ENCODE measurements at places on chromosomes 5 and 9.
A peak's percentile ranks its signal among the peaks of the same experiment; 100 is the strongest.

GRCh38 chr5:111810112-111810511 is 53.1 kb upstream of the NREP start:
- DNase-seq, result no peak

GRCh38 chr5:129110742-129111141 is 16.2 kb downstream of the ISOC1 start:
- DNase-seq, result no peak

- no peak for DNase-seq
These were observed 123.4 kb downstream of the MVB12B start for GRCh38 chr9:126449725-126450667.

DNA sequence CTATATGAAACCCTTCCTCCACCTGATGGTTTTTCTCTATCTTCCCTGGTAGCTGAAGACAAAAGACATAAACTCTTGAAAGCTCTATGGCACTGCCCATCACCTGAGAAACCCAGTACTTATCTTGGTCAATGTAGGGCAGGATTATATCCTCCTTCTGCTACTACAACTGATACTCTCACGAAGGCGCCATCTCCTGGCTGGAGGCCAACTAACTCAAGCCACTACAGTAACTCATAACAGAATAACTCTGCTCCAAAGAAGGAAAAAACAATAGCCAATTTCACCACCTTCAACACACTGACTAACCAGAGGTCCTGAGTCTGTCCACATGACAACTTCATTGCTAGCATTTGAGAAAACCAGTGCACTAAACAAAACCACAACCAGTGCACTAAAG is 409.2 kb downstream of the CETN3 start:
- DNase-seq, result no peak

- no peak for DNase-seq
These were observed 29.4 kb downstream of the HACD4 start for GRCh38 chr9:21002040-21002439.

- no peak for DNase-seq
These were observed 106.9 kb downstream of the TTC39B start for GRCh38 chr9:15200111-15200510.

DNA sequence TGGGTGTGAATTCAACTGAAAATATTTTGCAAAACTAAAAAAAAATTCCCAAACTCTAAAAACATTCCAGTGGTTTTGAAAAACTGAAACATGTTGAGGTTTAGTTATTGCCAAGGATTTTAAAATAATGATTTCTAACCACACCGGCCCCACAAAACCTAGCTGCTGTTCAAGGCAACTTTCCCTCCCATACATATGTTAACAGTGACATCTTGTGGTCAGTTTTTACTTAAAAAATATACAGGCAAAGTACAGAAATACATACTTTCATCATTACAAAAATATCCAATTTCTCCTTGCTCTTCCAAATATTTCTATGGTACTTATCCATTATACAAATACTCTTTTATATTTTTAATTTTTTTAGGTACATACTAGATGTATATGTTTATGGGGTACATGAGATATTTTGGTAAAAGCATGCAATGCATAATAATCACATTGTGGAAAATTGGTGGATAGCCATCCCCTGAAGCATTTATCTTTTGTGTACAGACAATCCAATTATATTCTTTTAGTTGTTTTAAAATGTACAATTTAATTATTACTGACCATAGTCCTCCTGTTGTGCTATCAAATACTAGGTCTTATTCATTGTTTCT is 34.4 kb upstream of the MRPS30 start:
- peak; percentile 63 for DNase-seq

DNA sequence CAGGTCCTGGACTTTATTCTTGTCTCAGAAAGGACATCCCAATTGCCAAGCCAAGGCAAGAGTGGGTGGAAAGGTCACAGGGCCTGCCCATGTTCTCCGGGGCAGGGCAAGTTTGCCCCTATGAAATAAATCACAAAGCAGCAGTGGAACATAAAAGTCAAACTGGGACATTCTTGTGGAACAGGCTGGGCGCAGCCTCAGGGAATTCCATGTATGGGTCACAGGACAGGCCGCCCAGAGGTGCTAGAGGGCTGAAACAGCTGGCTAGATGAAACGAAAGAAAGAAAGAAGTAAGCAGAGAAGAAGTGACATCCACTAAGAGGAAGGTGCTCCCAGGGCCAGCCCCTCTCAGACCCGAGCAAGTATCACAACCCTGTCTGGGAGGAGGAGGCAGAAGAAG is 219.1 kb upstream of the NFIL3 start:
- DNase-seq, result no peak

- peak; percentile 60 for DNase-seq
These were observed 19.4 kb downstream of the IPO11 start for GRCh38 chr5:62431735-62432620.

- peak; percentile 10 for DNase-seq
These were observed 67.5 kb downstream of the SEMA6A start for GRCh38 chr5:116507051-116507537.

DNA sequence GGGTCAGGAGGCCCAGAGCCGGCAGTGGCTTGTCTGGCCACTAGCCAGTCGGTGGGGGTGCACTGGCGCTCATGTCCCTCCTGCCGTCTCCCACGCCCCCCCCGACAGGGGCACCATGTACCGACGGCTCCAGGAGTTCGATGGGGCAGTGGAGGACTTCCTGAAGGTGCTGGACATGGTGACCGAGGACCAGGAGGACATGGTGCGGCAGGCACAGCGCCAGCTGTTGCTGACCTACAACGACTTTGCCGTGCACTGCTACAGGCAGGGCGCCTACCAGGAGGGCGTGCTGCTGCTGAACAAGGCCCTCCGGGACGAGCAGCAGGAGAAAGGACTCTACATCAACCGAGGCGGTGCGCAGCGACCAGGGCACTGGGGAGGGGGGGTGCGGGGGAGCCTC is 8.1 kb downstream of the TTC16 start:
- DNase-seq, result no peak

DNA sequence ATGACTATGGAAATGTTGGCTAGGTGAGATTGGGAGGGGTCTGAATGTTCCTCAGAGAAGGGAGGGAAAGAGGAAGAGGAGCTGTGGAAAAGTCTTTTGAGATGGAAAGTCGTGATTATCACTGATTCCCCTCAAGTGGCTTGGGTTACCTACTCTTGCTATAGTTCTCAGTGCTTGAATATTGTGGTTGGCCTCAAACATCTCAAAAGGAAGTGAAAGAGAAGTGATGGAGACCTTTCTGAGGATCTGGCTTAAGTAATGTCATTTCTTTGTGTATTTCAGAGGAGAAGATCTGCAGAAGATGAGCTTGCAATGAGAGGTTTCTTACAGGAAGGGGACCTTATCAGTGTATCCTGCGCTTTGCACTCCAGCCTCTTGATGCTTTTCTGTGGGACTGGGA is 5.5 kb downstream of the EXOSC2 start:
- no peak for DNase-seq

GRCh38 chr5:124872615-124873014 is 126.2 kb upstream of the ZNF608 start:
- DNase-seq, result no peak

- DNase-seq, result no peak
These were observed 650 bp downstream of the MYORG start for GRCh38 chr9:34375901-34376595.

GRCh38 chr5:40575411-40575810 is 104.3 kb upstream of the PTGER4 start:
- DNase-seq, result no peak

DNA sequence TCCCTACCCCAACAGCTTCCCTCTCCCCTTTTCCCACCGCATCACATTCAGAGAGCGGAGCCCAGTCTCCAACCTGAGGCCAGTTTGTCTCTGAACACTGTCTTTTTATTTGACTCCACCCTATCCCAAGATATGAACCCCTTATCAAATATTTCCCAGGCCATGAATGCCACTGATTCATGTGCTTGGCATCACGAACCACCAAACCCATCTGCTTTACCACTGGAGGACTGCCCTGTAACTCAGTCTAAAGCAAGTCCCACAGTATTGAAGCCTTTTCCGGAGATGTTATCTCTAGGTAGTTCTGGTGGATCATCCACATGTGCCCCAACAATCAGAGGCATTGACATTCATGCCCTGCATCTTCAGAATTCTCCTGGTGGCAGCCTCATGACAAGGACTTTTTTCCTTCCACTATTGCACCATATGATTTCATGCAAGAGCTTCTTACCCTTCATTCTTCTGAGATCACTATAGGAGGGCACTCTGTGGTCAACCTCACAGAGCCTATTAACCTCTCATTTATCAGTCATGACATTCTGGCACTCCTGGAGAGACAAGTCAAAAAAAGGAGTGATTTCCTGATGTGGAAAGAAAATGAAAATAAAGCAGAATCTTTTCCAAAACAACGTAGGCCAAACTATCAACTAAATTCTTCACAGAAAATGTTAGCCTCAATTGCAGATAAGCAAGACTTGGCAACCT is 12.3 kb upstream of the SPATA31D4 start:
- peak; percentile 17 for DNase-seq

DNA sequence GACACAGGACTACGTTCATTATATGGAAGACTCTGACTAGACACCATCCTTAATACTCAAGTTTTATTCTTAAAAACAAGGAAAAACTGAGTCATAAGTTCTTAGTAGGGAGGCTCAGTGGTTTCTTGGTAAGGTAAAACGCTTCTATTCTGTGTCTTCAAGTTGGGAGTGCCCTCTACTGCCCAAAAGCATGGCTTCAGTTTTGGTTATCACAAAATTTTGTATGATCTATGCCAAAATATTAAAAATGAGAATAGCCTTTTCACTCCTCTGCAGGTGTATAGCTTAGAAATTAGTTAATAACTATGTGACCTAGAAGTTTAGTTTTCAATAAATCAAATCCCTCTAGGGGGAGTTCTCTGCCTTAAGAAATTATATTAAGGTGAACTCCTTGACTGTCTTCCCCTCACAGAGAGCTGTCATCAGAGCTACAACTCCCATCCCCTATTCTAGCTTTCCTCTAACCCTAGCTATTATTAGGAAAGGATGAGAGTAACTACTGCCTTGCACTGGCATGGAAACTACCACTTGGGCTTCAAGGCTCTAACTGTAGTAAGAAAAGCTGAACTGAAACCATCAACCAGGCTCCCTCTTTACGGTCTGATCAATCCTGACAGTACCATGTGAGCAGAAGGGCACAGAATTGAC is 189.7 kb downstream of the GNAQ start:
- no peak for DNase-seq

- DNase-seq, result no peak
These were observed 34.5 kb upstream of the FAM151B start for GRCh38 chr5:80453366-80453765.

DNA sequence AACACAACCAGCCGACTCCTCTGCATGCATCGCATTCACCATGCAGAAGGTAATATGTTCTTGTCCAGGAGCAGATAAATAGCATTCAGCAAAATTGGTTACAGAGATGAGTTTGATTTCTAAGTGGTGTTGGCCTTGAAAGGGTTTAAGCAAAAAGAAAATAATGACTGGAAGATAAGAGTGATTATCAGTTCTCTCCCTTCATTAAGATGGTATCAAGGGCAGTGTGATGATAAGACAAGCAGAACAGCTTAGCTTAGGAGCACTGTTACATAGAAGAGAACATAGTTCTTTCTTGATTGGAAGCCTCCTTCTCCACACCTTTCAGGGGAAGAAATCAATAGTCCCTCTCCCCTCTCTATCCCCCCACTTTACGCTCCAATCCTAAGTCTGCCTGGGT is 121.5 kb downstream of the GALNT10 start:
- DNase-seq, result no peak

GRCh38 chr5:113181409-113181808 is 204.8 kb downstream of the DCP2 start:
- DNase-seq, result no peak

GRCh38 chr9:8205576-8205975 is 406.0 kb upstream of the DMAC1 start:
- DNase-seq, result no peak

GRCh38 chr5:32625106-32625505 is 39.7 kb downstream of the SUB1 start:
- DNase-seq, result peak; percentile 32

- DNase-seq, result no peak
These were observed 284.9 kb downstream of the TMEM38B start for GRCh38 chr9:105979290-105979689.

- peak; percentile 11 for DNase-seq
These were observed 50.4 kb upstream of the DAB2 start for GRCh38 chr5:39475159-39475571.

DNA sequence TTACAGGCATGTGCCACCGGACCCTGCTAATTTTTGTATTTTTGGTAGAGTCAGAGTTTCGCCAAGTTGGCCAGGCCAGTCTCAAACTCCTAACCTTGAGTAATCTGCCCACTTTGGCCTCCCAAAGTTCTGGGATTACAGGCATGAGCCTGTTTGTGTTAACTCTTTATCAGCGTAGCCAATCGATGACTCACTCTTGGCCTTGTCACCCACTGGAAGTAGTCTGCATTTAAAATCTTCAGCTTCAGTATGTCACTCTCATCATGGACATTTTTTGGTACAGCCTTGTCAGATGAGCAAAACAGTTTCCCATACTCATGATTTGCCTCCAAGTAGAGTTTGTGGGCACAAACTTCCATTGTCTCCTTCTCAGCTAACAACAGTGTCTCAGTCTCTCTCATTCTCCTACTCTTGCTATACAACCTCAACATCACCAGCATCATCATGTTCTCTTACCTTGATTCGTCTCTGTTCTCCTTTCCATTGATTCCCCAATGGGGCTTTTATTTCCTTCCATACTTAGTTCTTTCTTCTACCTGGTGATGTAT is 22.5 kb downstream of the MUSK start:
- no peak for DNase-seq

GRCh38 chr9:88197781-88198340 is 59.6 kb upstream of the SPATA31C2 start:
- DNase-seq, result peak; percentile 81

GRCh38 chr9:78463750-78464149 is 166.8 kb downstream of the PSAT1 start:
- DNase-seq, result no peak

DNA sequence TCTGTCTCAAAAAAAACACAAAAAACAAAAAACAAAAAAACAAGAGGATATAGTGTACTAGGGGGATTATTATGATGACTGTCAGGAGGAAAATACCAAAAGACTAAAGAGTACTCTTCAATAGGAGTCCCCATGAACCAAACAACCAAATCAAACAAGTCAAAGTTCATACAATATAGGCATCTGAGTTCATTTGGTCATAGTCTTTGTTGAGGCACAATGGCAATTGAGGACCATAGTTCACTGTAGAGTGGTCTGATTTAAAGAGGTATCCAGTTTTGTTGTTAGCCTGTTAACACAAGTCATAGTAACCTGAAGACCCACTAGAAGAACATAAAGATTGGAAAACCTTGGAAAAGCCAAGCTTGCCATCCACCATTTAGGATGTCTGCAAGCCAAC is 11.3 kb upstream of the UBTD2 start:
- DNase-seq, result no peak

DNA sequence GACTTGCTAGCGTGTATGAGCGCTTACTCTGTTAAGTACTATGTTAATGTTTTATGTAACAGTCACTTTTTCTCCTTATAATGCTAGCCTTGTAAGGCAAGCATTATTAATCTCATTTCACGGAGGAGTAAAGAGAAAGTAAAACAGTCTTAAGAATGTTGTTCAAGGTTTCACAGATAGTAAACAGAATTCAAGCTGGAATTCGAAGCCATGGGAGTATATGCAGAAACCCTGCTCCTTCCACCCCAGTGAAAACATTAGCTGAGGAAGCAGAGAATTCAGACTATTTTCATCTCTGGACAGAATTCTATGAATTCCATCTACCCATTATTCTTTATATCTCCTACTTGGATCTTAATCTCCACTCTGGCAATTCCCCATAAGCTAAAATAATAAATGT is 1028.3 kb upstream of the WWC1 start:
- no peak for DNase-seq
